ENCODE measurements at places on chromosomes 3 and 15.

DNA sequence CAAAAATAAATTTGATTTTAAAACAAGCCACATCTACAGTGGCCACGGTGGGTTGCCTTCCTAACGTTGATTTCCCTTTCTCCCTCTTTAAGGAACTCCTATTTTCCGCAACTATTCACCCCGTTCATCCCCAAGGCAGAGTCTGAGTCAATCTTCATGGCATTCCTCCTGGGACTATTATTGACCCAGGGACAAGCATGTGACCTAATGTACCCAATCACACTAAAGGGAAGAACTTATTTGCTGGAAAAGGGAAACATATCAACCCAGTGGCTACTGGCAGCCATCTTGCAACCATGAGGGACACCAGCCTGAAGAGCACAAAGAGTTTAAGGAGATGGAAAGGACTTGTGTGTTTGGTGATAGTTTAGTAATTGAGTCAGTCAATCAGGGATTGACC, 55.4 kb upstream of the ARHGEF3 start:
- no peak for DNase-seq

DNA sequence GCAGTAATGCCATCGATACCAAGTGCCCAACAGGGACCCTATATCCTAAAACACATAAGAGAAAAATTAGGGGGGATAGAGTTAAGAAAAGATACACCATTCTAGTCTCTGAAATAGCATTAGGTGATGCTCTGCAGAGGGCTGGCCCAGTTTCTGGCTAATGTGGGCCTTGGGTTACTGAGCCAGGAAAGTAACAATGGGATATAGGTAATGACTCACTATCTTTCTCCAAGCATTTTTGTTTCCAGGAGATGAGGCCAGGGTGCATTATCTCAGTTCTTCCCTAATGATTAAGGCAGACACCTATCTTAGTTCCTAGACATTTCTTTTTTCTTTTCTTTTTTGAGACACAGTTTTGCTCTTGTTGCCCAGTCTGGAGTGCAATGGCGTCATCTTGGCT, 50.0 kb downstream of the PRKAR2A start:
- no peak for DNase-seq

GRCh38 chr15:64146520-64146884, 5.0 kb upstream of the SNX22 start:
- no peak for DNase-seq

DNA sequence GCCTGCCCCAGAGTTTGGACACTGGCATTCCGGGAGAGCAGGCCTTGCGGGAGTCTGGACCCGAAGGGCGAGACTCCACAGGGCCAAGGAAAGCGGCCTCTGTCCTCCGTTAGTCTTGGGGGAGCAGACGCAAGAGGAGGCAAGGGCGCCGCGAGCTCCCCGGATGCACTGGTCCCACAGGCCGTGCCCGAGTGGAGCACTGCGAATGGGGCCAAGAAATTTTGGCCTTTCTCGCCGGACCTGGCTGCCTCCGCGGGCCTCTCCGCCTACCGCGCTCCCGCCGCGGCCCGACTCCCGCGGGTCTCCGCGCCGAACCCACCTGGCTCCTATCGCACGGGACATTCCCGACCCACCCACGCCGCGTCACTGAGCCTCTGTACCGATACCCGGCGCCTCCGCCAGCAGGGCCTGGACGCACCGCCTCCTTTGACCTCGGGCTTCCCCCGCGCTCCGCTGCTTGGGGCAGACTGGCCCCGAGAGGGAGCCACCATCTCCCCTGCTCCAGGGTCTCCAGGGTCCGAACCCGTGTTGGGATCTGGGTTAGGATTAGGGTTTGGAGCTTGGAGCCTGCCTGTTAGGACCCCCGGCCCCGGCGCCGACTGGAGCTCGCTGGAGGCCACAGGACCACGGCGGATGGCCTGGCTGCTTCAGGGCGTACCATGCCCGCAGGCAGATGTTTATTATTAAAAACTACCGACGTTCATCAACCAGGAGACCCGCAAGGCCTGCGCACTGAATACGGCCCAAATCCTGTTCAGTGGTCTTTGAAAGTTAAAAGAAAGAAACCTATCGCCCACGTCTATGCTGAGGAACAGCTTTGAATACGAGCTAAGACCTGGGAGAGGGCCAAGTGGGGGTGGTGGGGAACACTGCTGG, 11.7 kb downstream of the SHOX2 start:
- no peak for DNase-seq

GRCh38 chr15:93037820-93038705, 50.9 kb downstream of the RGMA start:
- DNase-seq: no peak

DNA sequence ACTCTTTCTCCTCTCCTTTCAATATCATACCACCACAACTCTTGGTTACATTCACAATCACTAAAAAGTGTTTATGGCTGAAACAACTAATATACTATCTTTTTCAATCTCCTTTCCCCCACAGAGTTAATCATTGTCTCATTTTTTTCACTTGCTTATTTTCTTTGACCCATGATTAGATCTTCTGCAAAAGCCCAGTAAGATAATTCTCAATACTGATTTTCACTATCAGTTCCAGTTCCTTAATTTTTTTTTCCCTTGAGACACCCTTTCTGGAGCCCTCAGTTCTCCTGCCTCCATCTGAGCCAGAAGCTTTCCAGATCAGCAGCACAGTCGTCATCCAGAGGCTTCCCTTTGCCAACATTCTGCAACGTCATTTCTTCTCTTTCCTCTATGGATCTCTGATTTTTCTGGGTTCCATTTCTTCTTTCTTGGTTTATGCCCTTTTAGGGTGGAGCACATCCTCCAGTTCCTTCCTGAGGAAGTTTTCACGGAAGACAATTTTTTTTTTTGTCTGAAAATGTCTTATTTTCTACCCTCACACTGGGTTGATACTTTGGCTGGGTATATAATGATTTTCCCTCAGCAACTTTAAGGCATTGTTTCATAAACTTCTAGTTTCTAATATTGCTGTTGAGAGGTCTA, 88.7 kb upstream of the C15orf39 start:
- DNase-seq: no peak

DNA sequence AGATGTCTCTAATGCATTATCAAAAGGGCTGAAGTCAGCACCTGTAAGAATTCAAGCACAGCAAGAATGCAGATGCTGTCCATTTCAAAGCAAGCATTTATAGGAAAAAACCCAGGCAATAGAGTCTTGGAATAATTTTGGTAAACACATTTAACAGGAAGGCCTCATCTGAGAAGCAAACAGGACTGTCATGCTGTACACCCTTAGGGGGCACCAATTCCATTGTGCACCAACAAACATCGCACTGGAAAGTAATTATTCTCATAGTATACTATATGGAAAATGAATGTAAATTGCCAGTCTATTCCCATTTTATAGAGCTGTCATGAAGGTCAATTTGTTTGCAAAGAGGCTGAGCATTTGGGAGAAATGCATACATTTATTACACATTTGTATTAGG, 247.3 kb upstream of the SUCLG2 start:
- peak; percentile 31 for DNase-seq

DNA sequence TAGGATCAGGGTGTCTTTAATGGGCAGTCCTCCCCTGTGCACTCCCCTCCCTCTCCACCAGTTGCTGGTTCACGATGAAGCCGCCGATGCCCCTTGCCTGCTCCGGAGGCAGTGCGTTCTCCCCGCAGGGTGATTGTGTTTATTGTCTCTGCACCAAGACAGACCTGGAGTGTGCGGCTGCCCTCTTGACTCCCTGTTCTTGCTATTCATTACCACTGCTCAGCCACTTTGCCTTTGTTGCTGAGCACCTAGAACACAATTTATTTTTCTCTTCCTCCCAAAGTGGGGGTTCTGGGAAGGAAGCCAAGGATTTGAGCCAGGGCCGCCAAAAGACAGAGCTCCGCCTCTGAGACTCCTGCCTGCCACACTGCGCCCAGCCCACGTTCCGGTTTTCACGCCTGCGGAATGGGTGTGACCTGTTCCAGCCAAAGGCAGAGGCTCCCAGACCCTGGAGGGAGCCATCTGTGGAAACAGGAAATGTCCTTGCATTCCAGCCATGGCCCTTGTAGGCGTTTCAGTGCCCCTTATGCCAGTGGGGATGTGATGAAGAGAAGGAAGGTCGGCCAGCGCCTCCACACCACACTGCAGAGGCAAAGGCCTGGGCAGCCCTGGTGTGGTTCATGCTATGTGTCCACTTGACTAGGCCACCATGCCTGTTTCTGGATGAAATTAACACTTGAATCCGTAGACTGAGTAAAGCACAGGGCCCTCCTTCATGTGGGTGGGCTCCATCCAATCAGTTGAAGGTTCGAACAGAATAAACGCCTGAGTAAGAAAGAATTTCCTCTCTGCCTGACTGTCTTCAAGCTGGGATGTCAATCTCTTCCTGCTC, 85.8 kb downstream of the HMG20A start:
- no peak for DNase-seq

GRCh38 chr15:45048794-45049631, 26.0 kb downstream of the SORD start:
- no peak for DNase-seq

GRCh38 chr3:72141264-72141663, 356.3 kb upstream of the PROK2 start:
- DNase-seq: no peak

- no peak for DNase-seq
Observed at GRCh38 chr3:64398476-64398875, 173.2 kb upstream of the PRICKLE2 start.

- no peak for DNase-seq
Observed at GRCh38 chr3:179719048-179719734, 66.4 kb downstream of the USP13 start.

All from COR-L47 (cell line).